ENCODE measurements at places on chromosomes 11 and 22.

- peak; percentile 18 for DNase-seq
Observed at GRCh38 chr11:35969089-35970042, 25.5 kb downstream of the LDLRAD3 start.

DNA sequence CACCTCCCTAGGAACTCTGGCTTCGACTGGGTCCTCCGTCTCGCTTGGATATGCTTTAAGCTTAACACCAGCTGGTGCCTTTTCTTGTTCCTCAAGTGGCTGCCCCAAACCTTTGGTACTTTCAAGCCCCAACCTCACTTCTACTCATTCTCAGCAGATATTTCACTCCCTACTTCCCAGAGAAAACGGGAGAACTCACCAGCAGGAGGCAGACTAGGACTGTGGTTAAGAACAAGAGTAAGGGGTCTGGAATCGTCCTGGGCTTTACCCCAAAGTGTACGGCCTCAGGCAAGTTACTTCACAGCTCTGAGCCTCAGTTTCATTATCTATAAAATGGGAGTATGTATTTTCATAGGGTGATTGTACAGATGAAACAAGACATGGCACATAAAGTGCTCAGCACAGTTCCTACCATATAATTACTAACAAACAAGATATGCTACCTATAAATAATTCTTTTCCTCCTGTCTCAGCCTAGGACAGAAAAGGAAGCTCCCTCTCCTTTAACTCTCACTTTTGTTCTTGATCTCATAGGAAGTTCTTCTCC lies 37.8 kb downstream of the PAMR1 start:
- peak; percentile 36 for DNase-seq

- DNase-seq, result no peak
Observed at GRCh38 chr11:13053255-13053917, 44.3 kb downstream of the RASSF10 start.

- DNase-seq, result peak; percentile 44
Observed at GRCh38 chr22:40509401-40510134, 127.0 kb downstream of the MRTFA start.

DNA sequence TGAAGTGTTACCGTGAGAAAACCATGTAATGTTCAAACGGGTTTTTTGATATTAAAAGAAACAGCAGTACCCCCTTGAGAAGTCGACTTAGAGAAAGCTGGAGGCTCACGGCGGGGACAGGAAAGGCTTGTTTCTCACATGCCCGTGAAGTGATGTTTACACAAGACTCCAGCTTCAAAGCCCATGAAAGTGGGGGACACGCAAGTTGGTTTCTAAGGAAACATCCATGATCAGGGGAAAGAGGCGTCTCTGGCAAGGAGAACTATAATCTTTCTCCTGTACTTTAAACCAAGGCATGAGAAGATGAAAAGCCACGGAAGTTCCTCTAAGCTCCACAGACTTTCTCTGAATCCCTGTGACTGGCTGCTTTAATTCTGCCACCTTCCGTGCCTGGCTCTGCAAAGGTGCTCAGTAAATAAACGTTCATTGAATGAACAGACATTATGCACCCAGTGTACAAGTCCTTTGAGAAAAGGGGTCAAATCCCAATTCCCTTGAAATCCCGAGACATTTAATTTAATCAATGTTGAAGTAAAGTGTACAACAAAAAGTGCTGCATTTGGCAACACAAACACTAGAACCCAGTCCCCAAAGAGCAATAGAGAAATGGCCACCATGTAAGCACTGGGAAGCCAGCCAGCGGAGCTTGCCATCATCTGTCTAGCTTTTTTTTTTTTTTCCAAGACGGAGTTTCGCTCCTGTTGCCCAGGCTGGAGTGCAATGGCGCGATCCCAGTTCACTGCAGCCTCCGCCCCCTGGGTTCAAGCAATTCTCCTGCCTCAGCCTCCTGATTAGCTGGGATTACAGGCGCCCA lies 58.7 kb downstream of the AHNAK start:
- no peak for DNase-seq

DNA sequence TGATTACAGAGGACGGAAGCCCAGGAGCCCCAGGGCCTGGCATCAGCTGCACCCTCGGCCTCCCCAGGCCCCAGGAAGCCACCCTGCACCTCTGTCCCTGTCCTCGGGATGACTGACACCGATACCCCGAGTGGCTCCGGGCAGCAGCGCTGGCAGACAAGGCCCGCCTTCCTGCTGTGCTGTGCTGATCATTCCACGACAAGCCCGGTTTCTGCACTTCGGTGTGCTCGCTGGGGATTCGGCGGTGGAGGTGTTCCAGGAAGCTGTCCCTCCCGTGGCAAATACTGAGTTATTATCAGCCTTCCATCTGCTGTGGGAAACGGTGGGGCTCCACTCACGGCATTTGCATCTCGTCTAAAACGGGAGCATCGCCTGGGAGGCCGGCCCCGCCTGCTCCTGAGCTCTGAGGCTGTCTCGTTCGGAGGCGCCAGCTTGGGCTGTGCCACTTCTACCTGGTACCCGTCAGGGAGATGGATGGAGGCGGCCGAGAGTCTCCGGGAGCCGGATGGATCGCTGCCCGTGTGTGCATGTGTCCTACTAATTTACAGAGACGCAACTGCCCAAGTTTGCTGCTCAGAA lies 506.1 kb downstream of the BRD1 start:
- DNase-seq, result no peak

DNA sequence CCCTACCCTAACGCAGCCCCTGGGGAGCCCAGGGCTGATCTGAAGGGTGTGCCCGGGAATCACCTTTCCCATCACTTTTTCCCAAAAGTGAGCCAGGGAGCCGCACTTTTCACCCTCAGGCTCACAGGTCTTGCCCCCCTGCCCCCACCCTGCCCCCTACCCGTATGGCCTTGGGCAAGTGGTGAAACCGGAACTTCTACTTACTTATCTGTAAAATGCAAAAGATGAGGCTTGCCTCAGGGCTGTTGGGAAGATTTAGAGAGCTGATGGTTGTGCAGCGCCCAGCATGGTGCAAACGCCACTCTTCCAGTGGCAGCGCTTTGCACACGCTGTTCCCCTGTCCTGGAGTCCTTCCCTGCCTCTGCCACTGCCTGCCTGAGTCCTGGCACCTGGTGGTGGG lies 8.0 kb downstream of the SYT12 start:
- DNase-seq, result no peak

DNA sequence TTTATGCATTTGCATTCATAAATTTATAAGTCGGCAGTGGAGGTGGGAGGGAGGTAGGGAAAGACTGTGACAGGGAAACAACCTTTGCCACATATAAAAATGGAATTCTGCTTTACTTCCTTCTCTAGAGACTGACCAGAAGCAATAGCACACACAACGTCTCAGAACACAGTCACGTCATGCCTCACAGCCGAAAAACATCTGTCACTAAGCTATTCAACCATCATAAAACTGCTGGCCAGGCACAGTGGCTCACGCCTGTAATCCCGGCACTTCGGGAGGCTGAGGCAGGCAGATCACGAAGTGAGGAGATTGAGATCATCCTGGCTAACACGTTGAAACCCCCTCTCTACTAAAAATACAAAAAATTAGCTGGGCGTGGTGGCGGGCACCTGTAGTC lies 101.0 kb upstream of the CHRM4 start:
- peak; percentile 76 for DNase-seq

GRCh38 chr11:93662175-93662570 lies 691 bp downstream of the CEP295 start:
- no peak for DNase-seq

All from colonic mucosa (tissue), 4 donors.